ENCODE measurements at places on chromosomes 1 and 21.

DNA sequence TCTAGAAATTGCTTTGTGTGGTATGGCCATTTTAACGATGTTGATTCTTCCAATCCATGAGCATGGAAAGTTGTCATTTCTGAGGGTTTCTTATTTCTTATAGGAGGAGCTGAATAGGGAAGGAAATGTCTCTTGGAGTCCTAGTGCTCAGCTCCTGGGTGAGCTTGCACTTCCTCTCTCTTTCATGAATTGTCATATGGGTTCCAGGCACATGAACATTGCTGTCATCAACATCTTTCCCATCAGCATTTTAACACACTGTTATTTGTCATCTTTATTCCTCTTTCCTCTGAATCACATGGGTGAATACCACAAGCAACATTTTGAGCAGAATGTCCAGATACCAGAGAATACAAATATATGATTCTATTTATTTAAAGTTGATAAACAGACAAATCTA lies 23.4 kb downstream of the SLAMF6 start:
- no peak for DNase-seq

- no peak for DNase-seq
These were observed 13.4 kb downstream of the ZBTB40 start for GRCh38 chr1:22465015-22465565.

GRCh38 chr1:191977874-191978506 lies 180.3 kb upstream of the RGS18 start:
- no peak for DNase-seq

DNA sequence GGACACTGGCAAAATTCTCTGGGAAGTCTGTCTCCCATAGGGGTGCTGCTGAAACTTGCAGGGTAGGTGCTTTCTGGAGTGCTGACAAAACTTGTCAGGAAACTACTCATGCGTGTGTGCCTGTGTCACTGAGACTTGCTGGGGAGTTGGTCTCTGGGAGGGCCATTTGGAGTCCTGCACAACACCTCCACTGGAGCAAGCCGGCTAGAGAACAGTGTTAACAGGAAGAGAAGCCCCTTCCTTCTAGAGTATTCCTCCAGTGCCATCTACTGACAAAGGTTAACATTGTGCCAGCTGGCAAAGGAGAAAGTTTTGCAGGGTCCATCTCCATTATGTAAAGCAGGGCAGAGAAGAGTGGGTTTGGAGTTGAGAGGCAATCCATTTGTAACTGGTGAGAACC lies 30.0 kb downstream of the ZMYM4 start:
- no peak for DNase-seq

DNA sequence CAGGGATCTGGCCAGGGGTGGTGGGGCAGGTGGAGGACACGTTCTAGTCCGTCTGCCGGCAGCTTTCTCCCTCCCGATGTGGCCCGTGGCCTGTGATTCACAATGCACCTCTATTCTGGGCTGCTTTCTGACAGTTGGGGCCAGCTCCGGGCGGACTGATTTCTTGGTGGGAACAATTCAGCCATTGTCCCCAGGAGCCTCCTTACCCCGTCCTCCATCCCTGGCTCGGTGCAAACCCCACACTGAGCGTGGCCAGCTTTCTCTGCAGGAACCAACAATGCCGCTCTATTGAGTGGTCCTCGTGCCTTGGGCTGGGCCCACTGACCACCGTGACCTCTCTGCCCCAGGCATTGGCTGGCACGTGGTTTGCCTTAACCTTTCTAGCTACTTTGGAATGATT lies 29.7 kb downstream of the PADI2 start:
- no peak for DNase-seq

DNA sequence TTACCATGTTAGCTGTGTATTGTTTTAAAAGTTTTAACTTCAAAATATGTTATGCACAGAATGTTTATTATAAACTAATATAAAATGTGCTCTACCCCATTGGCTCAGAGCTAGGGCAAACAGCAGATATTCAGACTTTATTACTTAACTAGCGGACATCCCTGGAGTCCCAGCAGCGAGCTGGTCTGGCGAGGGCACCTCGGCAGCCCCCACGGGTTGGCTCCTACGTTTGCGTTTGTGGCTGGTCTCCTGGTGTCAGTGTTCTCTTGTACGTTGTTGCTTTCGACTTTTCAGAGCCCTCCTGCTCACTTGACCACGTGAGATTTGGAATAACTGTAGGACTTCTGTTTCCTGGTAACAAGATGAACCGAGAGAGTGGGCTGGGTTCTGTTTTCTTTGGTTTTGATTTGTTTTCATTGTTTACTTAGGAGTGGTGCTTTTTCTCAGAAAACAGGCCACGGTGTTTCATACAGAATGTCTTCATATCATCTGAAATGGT lies 44.5 kb downstream of the CBS start:
- DNase-seq: no peak

GRCh38 chr1:3368059-3368458 lies 86.4 kb upstream of the ARHGEF16 start:
- DNase-seq: no peak

GRCh38 chr1:60988891-60989290 lies 93.5 kb upstream of the NFIA start:
- no peak for DNase-seq
